ENCODE measurements at places on chromosomes 7 and 10. TPM values are rescaled to one million over a fixed set of nuclear protein-coding genes. Genes with fewer than 3 reads are reported as not detected.

DNA sequence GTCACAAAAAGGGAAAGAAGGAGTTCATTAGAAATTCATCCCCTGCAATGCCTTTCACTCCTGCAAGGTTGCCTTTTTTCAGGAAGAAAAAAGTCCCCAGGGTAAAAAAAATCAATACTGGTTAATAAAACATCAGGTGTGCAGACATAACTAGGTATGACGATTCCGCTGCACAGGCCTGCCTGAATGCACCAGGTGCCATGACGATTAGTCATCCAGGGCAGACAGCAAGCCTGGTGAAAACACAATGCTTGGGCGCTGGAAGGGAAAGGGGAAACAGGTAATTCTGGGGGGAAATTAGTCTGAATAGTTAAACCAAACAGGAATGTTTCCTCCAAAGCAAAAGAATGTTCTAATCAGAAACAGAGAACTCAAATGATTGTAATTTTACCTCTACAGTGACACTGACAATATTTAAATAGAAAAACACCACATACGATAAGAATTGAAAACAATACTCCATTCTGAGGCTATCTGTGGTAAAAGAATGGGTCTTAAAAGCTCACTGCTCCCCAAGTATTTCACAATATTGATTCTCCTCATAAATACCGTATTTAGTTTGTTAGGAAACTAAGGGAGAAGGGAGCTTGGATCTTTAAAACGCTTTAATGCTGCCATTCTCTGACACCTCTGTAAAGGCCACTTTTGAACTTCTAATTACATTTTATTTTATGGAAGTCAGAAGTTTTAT lies 45.2 kb downstream of the VPS41 start:
- no peak for DNase-seq

MYH16 gene
- 0.18 TPM for total RNA-seq

TMEM196 gene
- not detected for total RNA-seq

GRCh38 chr10:11760861-11761260 lies 18.7 kb downstream of the ECHDC3 start:
- DNase-seq: no peak

DNA sequence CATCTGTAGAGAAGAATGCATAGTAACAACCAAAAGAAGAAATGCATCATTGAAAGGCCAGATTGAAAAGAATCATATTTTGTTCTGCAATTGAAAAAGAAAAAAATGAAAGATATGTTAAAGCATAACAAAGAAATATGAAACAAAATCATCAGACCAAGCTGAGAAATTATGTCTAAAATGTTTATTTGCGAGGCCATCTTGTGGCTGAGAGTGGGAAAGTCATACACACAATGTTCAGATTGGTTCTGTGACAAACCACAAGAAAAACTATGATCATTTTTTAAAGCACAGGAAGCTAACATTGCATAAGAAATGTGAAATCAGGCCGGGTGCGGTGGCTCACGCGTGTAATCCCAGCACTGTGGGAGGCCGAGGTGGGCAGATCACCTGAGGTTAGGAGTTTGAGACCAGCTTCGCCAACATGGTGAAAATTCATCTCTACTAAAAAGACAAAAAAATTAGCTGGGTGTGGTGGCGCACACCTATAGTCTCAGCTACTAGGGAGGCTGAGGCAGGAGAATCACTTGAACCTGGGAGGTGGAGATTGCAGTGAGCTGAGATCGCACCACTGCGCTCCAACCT lies 36.6 kb downstream of the ABCB5 start:
- DNase-seq: no peak

- DNase-seq: no peak
These were observed 308.9 kb upstream of the POM121L12 start for GRCh38 chr7:52726493-52726892.

DNA sequence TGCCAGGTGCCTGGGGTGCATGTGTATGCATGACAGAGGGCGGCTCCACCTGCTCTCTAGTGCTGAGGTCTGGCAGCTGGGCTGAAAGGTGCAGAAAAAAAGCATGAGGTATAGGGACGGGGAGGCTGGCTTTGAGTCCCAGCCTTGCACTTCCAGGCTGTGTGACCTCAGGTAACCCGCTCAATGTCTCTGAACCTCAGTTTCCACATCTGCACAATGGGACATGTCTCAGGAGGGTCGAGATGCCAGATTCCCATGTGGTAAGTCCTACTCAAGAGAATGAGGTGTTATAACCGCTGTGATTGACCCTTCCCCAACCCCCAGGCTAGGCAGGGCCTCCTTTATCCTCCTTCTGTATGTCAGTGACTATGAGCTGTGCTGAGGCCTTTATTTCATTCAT lies 48.8 kb downstream of the ARHGAP22 start:
- no peak for DNase-seq

AS3MT gene
- 7.5 TPM for total RNA-seq

EXOC6 gene
- total RNA-seq: 29.2 TPM

DNA sequence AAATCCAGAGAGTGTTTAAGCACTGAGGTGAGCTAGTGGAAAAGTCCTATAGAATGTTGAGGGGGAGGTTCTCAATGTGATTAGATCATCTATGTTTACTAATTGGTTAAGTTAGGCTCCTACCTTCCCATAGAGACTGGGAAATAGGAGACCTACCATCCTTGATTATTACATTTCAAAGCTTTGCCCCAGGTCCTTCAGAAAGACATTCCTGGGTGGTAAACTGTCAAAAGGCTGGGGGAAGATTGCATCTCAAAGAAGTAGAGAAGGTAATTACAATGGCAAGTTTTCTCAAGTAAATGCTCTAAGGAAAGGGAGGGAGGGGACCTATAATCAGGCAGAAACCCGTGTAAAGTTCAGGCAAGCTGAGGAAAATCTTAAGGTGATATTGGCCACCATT lies 247.8 kb upstream of the SMIM30 start:
- no peak for DNase-seq

DNA sequence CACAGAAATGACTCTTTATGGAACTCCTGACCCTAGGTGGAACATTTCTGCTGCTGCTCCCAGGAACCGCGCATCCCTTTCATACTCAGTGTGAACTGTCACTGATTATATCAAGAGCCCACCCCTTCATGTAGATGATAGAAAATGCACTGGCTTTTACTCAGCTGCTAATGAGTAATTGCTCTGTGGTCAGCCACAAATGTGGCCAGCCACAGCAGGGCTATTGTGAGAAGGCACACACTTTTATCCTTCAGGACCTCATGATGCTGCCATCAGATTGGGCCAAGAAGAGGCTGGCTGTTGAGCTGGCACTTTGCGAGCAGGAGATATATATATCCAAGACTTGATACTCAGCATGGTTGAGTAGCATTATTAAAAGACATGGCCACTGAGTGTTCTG lies 124.7 kb downstream of the CFAP58 start:
- no peak for DNase-seq

CADPS2 gene
- 0.54 TPM for total RNA-seq

GRCh38 chr10:34890939-34891338 lies 75.8 kb upstream of the PARD3 start:
- no peak for DNase-seq

- DNase-seq: peak; percentile 60
These were observed 13.4 kb downstream of the NIPSNAP2 start for GRCh38 chr7:55977831-55978230.

GRCh38 chr10:68023292-68023691 lies 51.8 kb downstream of the HERC4 start:
- no peak for DNase-seq

GRCh38 chr10:52517012-52517411 lies 202.9 kb downstream of the DKK1 start:
- no peak for DNase-seq

DNA sequence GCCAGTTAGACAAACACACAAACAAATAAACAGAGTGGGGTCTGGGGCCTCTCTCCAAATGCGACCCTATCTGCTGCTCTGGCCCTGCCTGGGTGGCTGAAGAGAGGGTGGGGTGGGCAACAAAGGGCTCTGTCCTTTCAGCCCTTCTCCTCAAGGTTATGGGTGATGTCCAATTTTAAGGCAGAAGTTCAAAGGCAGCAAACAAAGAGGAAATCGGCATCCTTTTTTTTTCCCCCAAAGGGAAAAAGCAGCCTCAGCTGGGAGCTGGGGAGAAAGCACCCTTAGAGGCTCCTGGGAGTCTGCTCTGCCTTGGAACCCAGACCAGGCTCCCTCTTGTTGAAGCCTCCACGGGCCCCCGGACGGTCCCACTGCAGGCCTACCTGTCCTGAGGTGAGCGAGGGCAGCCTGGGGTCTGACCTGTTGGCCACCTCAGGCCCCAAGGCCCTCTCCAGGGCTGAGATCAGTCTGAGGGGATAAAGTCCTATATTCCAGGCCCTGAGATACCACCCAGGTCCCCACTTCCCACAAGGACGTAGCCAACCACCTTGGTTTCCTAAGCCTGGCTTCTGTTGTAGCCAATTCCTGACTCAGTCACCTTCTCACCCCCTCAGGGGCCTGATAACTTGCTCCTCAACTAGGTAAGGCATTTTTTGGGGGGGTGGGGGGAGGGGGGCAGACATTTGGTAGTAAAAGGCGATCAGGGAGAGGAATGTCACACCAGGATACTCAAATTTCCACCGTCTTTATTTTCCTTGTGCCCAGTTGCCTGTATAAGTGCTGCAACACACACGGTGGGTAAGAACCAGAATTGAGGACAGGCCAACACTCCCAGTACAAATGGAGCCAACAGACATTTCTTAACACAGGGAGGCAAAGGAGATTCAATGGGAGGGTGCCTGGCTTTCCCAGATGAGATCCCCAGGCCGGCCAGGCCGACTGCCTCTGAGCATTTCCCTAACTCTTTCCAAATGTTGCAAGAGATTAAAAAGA lies 4.3 kb downstream of the HOXA11 start:
- no peak for DNase-seq

DNA sequence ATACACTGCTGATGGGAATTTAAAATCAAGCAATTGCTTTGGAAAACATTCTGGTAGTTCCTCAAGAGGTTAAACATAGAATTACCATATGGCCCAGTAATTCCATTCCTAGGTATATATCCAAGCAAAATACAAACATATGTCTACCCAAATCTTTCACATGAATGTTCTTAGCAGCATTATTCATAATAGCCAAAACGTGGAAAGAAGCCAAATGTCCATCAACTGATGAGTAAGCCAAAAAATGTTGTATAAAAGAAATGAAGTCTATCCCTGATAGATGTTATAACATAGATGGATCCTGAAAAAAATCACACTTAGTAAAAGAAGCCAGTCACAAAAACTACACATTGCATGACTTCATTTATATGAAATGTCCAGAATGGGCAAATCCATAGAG lies 893.0 kb downstream of the SORCS3 start:
- DNase-seq: no peak

DNA sequence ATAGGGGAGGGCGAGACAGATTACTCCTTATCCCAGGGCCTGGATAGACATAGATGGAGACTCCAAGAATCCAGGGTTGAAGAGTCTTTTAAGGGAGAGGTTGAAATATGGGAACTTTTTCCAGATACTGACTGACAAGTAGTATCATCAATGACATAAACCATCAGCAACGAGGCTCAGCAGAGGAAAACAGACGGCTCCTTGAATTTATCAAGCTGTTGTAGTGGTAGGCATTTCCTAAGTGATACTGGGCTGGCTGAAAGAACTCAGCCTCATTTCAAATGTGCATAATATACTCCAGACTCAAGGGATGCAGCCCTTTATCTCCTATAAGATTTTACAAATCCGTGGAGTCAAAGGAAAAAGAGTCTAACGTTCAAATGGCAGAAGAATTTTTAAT lies 150.5 kb downstream of the FANK1 start:
- DNase-seq: no peak

DNA sequence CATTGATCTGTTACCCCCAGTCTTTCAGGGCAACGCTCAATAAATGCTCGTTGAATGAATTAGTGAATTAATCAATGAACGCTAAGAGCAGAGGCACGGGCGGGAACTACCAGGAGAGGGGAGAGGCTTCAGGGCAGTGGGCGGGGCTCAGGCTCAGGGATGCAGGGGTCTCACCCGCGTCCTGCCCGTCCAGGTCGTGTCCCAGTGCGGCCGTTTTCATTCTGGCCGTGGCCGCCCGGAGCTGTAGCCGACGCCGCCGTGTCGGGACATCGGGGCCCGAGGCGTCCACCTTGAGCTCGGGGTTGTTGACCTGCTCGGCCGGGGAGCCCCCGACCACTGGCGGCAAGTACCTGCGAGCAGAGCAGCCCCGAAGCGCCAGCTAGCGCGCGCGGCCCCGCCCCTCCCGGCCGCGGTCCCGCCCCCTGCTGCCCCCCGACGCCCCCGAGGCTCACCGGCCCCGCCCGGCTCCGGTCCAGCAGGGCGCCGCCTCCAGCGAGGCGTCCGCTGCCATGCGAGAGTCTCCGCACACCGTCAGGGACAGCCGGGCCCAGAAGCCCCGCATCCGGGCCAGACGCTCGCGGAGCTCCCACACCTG lies 2.8 kb upstream of the GAL3ST4 start:
- DNase-seq: no peak

SPDYE5 gene
- total RNA-seq: not detected

GRCh38 chr7:43450894-43451293 lies 132.0 kb upstream of the STK17A start:
- no peak for DNase-seq

DNA sequence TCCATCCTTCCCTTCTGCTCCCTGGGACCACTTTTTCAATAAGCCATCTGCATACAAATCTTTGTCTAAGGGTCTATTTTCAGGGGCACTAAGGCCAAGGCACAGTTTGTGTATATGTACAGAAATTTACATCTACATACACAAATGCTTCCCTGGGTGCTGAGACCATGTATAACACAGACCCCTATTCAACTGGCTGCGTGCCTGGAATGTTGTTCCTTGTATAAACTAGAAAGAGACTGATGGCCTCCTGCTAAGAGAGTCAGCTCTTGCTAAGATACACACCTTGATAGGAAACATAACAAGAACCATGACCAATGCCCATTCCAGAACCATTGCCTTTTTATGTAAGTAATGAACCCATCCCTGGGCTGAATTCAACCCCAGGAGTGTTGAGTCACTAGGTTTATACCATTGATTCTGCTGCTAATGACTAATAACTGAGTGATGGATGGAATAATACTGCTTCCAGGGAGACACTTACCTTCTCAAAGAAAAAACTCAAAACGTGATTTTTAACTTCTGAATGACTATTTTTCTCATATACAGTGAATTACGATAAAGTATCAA lies 290.7 kb downstream of the FGFR2 start:
- no peak for DNase-seq

- DNase-seq: no peak
These were observed 17.8 kb upstream of the REEP3 start for GRCh38 chr10:63503395-63503794.

GPRIN2 gene
- total RNA-seq: not detected

TWIST1 gene
- 18.6 TPM for total RNA-seq

GRCh38 chr10:24383681-24384106 lies 174.8 kb downstream of the KIAA1217 start:
- peak; percentile 98 for DNase-seq

GRCh38 chr10:11224792-11225416 lies 207.2 kb downstream of the CELF2 start:
- DNase-seq: no peak

Measured in IMR-90 (cell line).